ENCODE measurements at places on chromosomes 5 and 9.
A peak's percentile ranks its signal among the peaks of the same experiment; 100 is the strongest.

DNA sequence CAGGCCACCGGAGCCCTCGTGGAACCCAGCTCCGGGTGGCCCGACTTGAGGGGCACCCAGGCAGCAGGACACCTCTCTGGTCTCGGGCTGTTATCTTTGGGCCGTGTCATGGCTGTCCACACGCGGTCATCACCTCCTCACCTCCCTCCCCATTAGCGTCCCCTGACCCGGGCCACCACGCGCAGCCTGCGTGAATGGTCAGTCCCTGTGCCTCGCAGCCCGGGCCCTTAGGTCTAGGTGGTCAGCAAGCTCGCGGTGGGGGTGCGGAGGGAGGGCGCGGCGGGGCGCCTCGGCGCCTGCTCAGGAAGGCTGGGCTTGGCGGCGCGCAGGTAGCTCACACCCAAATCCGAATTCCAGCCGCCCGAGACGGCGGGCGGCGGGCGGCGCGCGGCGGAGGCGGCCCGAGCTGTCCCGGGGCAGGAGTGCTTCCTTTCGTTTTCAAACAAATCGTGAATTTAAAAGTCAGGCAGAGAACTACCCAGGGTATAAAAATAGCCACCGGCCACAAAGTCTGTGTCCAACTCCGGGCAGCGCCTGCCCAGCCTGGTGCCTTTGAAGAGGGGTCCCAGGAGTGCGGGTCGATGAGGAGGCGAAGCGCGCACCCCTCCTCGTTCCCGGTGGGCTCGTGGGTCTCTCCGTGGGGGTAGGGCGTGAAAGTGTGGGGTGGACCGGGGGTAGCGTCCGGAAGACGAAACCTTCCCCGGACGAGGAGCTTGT, 1.0 kb upstream of the RXRA start:
- peak; percentile 47 for DNase-seq

DNA sequence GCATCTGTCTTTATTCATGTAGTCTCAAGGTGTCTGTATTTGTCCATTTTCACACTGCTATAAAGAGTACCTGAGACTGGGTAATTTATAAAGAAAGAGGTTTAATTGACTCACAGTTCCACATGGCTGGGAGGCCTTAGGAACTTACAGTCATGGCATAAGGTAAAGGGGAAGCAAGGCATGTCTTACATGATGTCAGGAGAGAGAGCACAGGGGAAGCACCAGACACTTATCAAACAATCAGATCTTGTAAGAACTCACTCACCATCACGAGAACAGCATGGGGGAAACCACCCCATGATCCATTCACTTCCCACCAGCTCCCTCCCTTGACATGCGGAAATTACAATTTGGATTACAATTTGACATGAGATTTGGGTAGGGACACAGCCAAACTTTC, 44.2 kb downstream of the NLN start:
- no peak for DNase-seq

GRCh38 chr9:70079417-70080037, 35.9 kb downstream of the MAMDC2 start:
- no peak for DNase-seq

DNA sequence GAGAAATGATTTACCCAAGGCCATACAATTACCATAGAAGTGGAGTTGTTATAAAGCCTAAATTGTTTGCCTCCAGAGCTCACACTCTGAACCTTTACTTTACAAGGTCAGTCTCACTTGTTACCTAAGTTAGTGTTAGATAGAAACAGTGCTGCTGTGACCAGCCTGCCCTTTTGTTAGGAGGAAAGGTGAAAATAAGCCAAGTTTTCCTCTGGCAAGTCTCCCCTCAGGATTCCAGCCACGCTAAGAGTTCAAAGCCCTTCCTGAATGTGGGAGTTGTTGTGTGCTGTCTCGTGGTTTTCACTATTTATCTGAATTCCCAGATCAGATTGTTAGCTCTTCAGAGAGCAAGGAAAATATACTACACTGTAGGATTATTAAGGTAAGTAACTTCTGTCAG, 260.0 kb downstream of the SGCD start:
- DNase-seq, result no peak

DNA sequence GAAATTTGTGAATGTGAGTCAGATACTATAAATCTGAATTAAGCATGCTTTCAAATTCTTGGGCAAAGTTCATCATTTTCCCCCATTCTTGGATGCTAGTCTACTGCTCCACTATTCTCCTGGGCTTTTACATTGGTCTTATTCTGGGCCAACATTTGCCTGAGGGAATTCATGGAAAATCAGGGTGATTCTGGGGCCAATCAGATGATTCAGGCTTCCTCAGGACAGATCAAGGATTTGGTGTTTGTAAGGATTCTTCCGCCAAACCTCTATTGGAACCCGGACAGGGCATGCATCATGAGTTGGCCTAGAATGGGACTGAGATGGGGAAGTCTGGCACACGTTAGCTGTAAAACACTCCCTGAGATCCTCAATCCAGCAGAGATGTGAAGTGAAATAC, 113.8 kb downstream of the MEF2C start:
- peak; percentile 73 for DNase-seq

- peak; percentile 84 for DNase-seq
Observed at GRCh38 chr5:14809369-14810155, 62.0 kb downstream of the ANKH start.
